ENCODE measurements at places on chromosomes 13 and 19.
A peak's percentile ranks its signal among the peaks of the same experiment; 100 is the strongest.

- no peak for DNase-seq
Measured at GRCh38 chr13:94249512-94249911, 230.0 kb downstream of the DCT start.

GRCh38 chr13:112974125-112974524, 5.1 kb downstream of the MCF2L start:
- DNase-seq: no peak

DNA sequence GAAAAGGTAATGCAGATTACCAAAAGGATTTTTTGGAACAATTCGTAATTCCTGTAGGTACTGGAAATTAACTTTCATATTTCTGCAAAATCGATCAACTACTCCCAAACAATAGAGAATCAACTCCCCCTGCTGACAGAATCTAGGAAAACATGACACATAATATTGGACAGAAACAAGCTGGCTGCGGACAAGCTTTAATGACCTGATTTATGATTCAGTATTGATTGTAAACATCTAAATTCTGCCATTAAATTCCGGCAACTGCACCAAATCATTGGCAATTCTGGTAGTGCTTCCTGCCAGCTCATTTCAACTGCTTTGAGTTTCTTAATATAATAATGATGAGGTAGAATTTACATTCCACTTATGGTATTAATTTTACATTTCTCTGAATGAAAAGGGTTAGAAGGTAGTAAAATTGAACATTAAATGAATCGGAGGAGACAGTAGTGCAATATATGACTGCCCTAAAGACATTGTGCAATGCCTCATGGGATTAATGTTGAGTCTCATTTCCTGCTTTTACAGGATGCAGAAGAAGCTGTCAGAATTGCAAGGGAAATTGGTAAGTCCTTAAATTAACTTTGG, 146.5 kb downstream of the PCCA start:
- DNase-seq: no peak

DNA sequence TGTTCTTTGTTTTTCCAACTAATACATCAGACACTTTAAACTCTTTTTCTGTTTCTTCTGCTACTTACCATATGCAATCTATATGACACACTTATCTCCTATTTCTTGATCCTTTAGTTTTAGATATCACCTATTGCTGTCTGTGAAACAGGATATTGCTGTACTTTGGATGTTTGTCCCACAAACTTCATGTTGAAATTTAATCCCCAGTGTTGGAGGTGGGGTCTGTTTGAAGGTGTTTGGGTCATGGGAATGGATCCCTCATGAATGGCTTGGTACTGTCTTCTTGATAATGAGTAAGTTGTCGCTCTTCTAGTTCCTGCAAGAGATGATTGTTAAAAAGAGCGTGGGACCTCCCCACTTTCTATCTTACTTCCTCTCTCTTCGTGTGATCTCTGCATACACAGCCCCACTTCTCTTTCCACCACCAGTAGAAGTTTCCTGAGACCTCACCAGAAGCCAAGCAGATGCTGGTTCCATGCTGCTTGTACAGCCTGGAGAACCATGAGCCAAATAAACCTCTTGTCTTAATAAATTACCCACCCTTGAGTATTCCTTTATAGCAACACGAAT, 244.2 kb downstream of the NHLRC3 start:
- DNase-seq: no peak

DNA sequence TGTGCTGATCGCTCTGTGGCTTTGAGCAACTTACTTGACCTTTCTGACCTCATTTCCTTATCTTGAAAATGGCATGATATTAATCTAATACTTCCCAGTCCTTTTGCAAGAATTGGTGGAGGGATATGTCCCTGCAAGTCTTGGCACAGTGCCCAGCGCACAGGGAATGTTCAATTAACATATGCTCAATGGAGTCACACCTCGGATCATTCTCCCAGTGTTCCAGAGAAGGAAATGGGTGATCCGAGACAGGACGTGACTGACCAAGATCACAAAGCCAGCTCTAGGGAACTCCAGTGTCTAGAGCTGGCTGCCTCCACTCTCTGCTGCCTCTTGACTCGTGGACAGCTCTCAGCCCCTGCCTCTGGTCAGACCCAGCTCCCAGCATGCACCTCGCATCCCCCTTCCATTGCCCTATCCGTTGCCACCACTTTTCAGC, 3.6 kb downstream of the CDC42EP5 start:
- DNase-seq: no peak

DNA sequence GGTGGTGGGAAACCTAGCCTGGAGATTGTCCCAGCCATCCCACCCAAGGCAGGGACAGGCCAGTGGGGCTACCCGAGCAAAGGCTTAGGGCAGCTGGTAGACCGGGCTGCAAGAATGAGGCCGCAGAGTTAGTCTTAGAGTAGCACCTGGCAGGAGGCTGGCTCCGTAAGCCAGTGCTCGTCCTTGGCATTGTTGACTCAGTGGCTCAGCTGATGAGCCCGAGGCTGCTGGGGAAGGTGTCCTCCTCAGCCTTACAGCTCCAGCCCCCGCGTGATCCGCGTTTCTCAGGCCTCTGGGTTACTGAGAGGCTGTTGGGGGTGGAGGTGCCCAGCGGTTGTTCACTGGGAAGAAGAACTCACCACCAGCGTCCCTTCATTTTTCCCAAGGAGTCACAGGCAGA, 24.7 kb downstream of the PPP1R37 start:
- no peak for DNase-seq

- peak; percentile 82 for DNase-seq
Measured at GRCh38 chr19:531009-531752, 379 bp upstream of the CDC34 start.

GRCh38 chr13:104314926-104315535, 1248.8 kb upstream of the SLC10A2 start:
- no peak for DNase-seq

DNA sequence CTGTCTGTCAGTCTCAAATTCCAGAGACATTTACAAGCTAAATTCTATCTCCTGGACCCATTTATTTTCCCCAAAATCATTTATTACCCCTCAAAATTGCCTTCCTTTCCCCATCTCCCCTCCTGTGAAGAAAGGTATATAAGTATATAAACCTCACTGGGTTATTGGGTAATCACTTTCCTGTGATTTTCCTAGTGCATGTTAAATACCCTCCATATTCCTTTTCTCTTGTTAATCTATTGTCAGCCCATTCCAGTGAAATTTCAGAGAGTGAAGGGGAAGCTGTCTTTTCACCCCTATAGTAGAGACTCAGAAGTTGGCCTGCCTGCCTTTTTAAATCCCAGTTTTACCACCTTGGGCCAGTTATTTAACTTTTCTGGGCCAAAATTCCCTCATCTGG, 9.9 kb downstream of the IFNL1 start:
- DNase-seq: no peak

- no peak for DNase-seq
Measured at GRCh38 chr19:6676288-6676687, 6.3 kb upstream of the TNFSF14 start.

- DNase-seq: no peak
Measured at GRCh38 chr13:52743988-52744387, 4.4 kb upstream of the CNMD start.

- no peak for DNase-seq
Measured at GRCh38 chr19:738509-739128, 12.3 kb upstream of the MISP start.

Measured in stimulated activated CD4-positive, alpha-beta T cell treated with anti-CD3 and anti-CD28 coated beads, Interleukin-1b, Interleukin-23, amount 100 ng/mL, for 1 hour (primary cell).